Activated T-helper 1 cell treated with anti-CD3 and anti-CD28 coated beads, Interleukin-2, amount 50 U/mL, for 16 hours (primary cell): ENCODE measurements at places on chromosomes 16 and 17.

DNA sequence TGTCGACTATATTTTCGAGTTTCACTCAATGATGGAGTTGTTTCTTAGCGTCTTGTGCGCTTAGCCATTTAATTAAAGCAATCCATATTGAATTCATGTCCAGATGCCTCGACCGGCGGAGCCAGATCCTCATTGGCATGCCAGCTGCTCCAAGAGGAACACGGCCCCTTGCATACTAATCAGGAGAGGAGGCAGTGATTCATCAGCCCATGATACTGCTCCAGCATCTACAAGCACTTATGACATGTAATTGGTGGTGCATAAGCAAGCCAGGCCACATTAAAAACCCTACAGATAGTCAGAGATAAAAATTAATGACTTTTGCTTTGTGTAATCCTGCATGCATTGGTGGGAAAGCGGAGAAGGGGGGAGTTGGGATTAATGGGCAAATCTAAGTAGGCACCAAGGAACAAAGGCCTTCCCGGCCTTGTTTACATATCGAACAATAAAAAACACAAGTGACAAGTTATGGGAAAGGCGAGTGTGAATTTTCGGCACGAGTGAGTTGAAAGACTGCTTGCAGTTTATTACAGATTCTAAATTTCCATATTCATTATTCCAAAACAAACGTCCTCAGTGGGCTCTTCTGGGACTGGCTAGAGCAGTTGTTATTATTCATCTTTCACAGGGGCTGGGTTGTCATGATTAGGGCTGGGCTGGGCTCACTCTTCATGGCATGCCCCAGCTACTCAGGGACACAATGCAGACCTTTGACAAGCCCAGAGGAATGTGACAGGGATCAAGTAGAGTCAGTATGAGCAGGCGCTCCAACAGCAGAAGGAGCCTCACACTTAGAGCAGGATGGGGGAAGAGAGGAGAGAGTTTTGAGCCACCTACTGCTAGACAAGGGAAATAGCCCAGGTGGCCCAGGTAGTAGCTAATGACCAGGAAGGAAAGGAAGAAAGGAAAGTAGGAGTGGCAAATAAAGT, 281.7 kb upstream of the ZFHX3 start:
- no peak for DNase-seq

GRCh38 chr16:53052519-53053501, at the start of gene CHD9NB:
CHD9NB (minus strand) TSS chr16:53052897; CDS start chr16:53044158, 8,739 bp downstream.
- no peak for DNase-seq

- DNase-seq: no peak
Observed at GRCh38 chr17:33896263-33896662, 358.8 kb upstream of the CCL2 start.

GRCh38 chr16:87674419-87674818, 72.1 kb downstream of the JPH3 start:
- no peak for DNase-seq

- no peak for DNase-seq
Observed at GRCh38 chr16:23705517-23705902, 7.5 kb downstream of the ERN2 start.
